ENCODE measurements at places on chromosomes 1 and 21.

DNA sequence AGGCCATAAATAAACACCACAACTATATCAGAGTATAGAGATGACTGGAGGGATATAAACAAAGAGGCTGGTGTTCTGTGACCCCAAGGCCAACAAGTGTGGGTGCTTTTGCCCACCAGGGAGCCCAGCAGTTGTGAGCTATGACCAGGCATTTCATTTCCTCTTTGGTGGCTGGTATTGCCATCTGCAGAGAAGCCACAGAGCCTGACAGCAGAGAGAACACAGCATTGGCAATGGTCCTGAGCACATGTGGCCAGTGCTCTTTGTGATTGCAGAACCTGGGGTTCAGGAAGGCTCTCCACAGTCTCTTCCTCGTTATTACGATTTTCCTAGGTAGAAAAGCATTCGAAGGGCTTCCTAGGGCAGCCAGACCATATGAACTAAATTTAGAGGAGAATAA lies 112.3 kb downstream of the TM2D1 start:
- no peak for DNase-seq

GRCh38 chr1:38576241-38576640 lies 283.3 kb downstream of the RRAGC start:
- DNase-seq: no peak

DNA sequence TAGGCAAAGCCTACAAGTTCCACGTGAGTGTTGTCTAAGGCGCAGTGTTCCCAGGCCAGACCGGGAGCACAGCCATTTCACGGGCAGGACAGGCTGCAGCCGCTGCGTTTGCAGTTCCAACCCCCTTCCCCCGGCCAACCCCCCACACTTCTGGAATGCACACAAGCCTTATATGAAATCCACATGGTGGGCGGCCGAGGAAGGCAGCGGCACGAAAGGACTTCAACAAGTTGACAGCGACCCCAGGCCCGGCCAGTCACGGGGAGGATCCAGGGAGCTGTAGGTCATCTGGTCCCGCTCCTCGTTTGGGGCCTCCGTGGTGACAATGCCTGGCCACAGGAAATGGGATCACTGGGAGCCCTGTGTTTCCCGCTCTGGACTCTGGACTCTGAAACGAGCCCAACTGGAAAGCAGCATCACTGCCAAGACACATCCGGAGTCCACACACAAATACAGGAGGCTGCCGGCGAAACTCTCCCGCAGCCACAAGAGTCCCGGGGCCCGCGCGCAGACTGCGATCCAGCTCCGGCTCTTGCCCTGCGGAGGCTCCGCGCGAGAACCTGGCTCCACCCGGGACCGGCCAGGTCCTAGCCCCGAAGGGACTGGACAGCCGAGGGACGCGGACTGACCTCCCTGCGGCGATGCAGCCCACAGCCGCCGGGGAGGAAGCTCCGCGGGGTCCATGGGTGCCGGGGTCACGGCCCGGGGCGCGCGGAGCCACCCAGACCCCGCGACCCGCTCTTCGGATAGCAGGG lies 794 bp downstream of the NID1 start:
- DNase-seq: no peak

DNA sequence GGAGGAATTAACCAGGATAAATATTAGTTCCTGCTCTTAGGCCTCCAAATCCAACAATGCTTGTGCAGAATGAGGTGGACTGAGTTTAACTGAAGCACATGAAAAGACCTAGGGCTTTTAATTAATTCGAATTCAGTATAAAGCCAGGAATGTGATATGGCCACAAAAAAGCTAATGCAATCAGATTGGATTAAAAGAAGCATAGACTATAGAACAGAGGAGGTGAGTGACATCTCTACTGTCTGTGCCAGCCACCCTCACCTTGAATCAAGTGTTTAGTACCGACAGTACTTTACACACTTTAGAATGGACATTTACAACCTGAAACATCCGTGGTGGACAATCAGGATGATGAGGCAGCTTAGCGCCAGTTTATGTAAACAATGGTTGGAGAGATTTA lies 62.1 kb downstream of the CNIH3 start:
- no peak for DNase-seq

DNA sequence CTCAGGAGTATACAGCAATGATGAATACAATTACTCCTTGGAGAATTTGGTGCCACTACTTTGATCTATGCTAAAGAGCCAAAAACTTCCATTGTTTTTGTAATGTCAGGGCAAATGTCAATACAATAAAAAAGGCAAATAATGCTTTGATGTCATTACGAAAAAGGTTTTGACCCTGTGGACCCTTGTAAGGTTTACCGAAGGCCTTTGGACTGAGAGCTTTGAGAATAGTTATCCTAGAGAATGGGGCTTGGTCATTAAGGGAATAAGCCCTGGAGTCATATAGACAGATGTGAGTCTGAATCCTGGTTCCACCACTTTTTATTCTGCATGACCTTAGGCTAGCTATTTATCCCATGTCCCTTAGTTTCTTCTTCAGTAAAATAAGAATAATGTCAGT lies 27.5 kb downstream of the CEP170 start:
- no peak for DNase-seq
